ENCODE measurements at places on chromosomes 3 and 15.

DNA sequence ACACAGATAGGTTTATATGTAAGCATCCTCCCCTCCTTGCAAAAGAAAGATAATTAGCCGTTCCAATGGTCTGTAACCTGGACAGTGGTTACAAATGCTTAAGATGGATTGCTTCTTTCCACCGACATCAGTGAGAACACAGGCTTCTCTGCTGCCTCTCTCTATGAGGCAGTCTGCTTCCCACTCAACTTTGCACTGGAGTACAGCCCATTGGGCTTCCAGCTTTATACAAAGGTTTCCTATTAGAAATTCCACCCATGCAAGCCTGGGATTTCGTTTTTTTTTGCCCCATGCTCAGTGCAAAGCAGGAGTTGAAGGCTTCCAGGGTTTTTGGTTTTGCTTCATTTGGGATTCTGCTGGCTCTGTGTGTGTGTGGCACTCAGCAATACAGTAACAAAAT lies 47.3 kb upstream of the C3orf22 start:
- no peak for DNase-seq

DNA sequence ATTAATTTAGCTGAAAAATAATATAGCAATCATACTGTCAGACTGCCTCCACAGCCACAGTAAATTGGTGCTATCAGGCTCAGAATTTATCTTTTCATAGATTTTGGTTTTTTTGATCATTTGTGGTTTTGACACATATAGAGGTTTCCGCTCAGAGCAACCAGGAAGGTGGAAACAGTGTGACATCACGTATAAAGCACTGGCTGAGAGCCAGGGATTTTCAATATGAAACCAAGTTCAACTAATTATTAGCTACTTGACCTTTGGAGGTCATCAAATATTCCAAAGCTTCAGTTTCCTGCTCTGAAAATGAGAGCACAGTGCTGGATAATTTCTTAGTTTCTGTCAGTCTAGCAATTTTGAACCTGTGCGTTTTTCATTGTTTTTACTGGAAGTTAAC lies 433.8 kb upstream of the SUCLG2 start:
- DNase-seq, result no peak

DNA sequence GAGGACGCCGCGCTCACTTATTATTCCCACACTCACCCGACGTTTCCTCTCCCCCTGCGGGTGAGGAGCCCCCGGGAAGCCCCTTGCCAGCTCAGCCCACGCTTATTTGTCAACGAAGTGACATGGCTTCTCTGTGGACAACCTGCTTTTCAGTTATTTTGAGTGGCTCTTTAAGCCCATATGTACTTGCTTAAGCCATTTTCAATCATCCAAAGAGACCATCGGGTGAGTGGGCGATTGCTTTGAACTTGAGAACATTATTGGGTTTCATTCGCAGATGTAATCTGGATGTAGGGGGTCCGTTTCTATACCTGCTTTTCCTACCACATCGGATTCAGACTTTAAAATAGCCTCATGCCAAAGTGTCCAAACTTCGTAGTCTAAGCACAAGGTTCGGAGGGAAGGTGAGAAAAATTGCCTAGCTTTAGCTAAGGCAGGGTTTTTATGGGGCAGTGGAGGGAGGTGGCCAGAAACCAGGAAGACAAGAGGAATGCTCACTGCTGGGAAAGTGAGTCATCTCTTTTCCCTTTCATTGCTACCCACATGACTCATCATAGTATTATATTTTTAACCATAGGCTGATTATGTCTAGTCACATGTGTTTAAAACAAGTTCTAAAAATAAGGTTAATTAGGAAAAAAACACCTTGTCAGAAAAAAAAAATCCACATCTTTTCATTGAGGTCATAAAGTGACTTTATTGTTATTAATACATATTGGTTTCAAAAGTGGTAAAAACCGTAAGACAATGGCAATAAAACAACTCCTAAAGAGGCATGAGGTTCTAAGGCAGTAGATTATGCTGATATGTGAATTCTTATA lies 773.1 kb upstream of the NR2F2 start:
- no peak for DNase-seq

GRCh38 chr3:115388811-115389210 lies 234.5 kb upstream of the GAP43 start:
- DNase-seq, result no peak

GRCh38 chr3:129820587-129820986 lies 72.9 kb downstream of the TMCC1 start:
- no peak for DNase-seq
